HS-5 (cell line): ENCODE measurements at places on chromosomes 11 and 22.

GRCh38 chr22:48342732-48343131 is 1484.9 kb downstream of the BRD1 start:
- no peak for DNase-seq

DNA sequence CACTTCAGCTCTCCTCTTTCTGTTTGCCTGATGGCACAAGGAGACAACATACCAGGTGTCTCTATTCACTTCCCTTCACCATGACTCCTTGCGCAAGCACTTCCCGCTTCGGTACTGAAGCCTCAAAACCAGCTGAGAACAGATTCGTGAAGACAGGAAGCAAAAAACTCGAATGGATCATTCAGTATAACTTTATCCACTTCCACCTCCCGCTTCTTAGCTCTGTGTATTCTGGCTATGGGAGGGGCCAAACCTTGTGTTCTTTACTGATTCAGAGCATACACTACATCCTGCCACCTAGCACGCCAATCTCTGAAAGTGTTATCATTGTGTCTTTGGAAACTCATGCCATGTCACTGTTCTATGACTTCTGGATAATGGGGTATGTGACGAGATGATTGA is 62.2 kb upstream of the ADA2 start:
- no peak for DNase-seq

DNA sequence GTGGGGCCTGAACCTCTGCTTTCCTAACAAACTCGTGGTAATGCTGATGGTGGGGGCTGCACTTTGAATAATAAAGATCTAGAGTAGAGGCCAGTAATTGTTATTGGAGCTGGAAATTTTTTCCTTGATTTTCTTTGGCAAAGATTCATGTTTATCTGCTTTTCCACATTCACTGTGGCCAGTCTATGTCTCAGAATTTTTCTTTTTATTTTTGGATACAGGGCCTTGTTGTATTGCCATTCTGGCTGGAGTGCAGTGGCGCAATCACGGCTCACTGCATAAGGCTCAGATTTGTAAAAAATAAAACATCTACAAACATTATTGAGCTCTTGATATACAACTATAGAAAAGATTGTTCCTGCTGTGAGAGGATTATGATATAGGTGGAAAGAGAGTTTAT is 1.6 kb downstream of the TMEM135 start:
- DNase-seq: no peak

DNA sequence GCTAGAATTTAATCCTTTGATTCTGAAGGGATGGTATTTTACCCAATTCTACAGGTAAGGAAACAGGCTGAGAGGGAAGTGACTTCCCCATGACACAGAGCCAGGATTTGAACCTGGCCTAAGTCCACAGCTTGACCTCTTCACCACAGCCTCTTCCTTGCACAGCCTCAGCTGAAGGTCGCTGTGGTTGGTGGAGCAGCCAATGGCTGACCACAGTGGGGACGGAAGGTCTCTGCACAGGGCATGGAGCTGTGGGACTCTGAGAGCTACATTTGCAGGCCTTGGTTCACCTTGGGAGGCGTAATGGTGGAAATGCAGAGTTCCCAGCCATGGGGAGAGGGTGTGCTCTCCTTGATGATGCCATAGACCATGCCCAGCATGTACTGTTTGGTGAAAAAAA is 295.0 kb downstream of the DDX10 start:
- DNase-seq: no peak

DNA sequence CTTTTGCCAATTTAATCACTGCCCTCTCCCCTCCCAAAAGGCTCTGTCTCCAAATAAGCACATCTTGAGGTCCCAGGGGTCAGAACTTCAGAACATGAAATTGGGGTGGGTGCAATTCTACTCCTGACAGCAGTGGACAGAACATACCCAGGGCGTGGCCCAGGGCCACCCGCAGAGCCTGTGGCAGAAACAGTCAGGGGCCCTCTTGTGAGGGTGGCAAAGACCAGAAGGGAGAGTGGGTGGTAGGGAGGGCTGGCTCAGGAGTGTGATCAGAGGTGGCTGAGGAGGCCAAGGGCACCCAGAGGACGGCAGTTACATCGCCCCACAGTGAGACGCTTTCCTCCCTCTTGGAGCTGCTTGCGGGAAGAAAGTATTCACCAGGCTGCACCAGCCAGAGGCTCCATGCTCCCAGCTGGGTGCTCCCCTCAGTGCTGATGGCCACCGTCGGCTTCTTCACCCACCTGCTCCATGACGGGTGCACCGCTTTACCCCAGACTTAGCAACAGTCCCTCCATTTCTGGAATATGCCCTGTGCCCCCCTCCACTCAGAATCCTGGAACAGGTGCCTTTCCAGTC is 1388.0 kb downstream of the BRD1 start:
- no peak for DNase-seq

DNA sequence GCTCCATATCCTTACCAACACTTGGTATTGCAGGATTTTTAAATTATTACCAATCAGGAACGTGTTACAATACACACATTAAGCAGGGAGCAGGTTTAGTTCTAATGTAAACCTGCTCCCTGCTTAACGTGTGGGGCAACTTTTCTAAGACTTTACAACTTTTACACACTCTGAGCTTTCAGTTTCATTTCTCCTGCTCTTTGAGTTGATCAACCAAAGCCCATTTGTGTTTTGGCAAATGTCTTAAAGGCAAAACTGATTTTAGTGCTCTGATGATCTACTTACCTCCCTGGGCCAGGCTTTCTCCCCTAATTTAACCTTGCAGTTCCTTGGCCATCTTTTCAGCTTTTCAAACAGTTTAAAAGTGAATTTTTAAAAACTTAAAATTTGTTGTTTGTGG is 70.9 kb downstream of the ZBTB44 start:
- no peak for DNase-seq

GRCh38 chr11:69089258-69089657 is 40.5 kb downstream of the TPCN2 start:
- DNase-seq: peak; percentile 44

GRCh38 chr22:50544078-50544745 is 1.5 kb upstream of the KLHDC7B start:
- no peak for DNase-seq

DNA sequence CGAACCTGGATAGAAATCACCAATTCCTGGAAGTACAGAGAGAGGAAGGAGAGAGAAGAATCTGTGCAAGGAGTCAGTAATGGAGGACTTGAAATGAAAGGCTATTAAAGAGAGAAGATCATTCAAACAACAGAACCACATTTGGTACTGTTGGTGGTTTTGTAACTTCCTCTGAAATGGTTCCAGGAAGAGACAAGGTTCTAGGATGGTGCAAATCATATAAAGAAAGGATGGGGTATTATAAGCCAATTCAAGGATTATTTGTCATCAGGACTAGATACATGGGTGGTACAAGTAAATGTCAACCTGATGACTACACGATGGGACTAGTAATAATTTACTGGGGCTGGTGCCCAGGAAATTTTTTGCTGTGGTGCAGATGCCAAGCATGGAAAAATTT is 28.9 kb upstream of the TMA7B start:
- DNase-seq: no peak
